NCI-H748 treated with DMSO at 0.1 percent for 48 hours (cell line): ENCODE measurements at places on chromosomes 11 and 22.

DNA sequence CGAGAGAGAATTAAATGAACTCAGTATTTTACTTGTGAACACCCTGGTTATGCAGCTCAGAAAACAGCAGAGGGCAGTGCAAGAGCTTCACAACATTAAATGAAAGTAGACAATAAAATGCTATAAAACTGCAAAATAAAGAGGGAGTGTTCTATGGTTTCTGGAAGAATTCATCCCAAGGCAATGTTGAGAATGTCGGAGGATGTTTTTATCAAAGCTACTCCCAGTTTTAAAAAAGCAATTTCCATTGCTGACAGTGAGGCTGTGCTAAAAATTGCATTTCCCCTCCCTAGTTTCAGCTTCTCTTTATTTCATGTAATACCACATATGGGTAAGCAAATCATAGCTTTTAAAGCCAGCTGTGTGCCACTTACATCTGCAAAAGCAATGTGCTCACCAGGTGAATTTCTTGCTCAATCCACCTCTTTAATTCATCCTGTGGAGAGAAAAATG, 296.8 kb downstream of the RAB38 start:
- DNase-seq: no peak

GRCh38 chr11:76243193-76243956, 37.1 kb upstream of the WNT11 start:
- no peak for DNase-seq

DNA sequence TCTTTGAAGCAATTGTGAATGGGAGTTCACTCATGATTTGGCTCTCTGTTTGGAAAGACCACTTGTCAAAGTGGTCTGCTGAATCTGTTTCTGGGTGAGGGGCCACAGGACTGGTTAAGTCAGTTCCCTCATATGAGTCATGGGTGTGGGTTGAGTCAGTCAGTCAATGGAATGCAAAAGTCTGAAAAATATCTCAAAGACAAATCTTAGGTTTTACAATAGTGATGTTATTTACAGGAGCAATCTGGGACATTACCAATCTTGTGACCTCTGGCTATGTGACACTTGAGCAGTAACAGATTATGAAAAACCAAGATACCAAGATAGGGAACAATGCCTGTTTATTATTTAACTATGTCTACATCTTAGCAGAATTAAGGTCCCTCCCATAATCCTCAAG, 311.6 kb downstream of the AASDHPPT start:
- no peak for DNase-seq

- no peak for DNase-seq
Observed at GRCh38 chr11:47461876-47462275, 12.9 kb upstream of the RAPSN start.

GRCh38 chr22:41976070-41976901, 7.0 kb downstream of the SEPTIN3 start:
- peak; percentile 13 for DNase-seq

- DNase-seq: no peak
Observed at GRCh38 chr11:113531575-113532451, 56.6 kb upstream of the DRD2 start.

GRCh38 chr11:108597736-108598355, 4.3 kb upstream of the EXPH5 start:
- DNase-seq: no peak

- no peak for DNase-seq
Observed at GRCh38 chr11:9550191-9550628, 23.3 kb upstream of the WEE1 start.

DNA sequence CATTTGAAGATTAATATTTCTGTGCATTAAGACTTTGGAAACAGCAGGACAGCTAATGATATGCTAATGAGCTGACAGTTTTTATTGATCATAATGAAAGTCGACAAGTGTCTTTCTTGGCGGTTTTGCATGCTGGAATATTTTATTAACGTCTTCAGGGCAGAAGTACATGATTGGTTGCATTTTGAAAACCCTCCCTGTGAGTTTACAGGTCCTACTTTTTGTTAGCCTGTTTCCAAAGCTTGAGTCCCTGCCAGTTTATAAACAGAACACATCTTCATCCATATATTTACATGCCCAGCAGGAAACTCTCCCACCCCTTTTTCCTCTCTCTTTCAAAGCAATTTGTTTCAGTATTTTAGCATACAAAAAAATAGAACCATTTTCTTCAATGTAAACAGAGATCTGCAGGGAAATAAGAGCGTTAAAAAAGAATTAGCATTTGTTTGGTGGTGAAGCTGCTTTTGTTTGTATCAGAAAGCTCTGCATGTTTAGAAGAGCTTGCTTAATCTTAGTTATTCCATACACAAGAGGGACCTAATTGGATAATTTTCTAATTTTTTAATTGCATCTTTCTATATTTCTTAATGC, 243.6 kb downstream of the NELL1 start:
- DNase-seq: peak; percentile 91

DNA sequence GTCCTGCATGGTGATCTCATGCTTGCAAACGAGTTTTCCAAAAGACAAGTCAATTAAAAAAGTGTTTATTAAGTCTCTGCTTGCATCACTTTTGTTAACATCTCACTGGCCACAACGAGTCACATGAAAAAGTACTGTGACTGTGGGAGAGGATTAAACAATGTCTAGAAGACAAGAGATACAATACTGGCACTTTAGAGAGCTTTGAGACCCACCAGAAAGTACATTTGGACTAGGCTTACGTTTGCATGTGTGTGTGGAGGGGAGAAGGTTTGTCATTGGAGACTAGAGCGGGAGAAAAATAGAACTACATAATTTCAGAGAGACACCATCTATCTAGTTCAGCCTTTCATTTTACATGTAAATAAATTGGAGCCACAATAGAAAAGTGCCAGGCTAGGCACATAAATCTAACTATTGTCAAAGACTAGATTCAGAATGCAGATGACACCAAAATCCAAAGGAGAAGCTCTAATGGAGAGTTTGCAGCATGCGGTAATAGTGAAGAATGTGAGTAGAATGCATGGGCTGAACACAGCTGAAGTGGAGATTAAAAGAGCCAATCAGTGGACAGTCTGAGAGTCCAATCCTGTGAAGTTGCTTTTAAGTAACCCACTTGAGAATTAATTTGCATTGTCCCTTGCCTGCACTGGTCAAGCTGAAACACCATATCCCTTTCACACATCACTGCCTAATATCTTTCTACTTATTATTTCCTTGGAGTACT, 977.4 kb upstream of the FAT3 start:
- DNase-seq: no peak

GRCh38 chr11:117200813-117201657, 1.9 kb downstream of the TAGLN start:
- no peak for DNase-seq

DNA sequence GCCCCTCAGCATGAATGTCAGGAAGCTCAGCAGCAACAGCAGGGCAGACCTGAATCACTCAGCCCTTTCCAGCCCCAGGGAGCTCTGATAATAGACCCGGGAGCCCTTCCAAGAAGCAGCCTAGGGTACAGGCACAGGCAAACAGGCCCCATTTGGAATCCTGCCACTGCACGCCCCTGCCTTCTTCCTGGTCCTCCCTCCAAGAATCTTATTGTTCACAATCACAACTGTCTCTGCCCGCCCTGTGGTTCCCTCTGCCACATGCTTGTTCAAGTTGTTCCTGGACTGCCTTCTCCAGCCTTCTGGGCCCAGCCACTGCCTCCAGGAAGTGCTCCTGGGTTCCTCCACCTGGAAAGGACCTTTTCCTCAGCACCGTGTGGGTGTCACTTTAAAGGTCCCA, 54.6 kb downstream of the LRRC32 start:
- DNase-seq: no peak

GRCh38 chr11:43116071-43116470, 195.7 kb upstream of the API5 start:
- DNase-seq: no peak

- DNase-seq: no peak
Observed at GRCh38 chr11:64757549-64758329, 2.0 kb downstream of the PYGM start.

DNA sequence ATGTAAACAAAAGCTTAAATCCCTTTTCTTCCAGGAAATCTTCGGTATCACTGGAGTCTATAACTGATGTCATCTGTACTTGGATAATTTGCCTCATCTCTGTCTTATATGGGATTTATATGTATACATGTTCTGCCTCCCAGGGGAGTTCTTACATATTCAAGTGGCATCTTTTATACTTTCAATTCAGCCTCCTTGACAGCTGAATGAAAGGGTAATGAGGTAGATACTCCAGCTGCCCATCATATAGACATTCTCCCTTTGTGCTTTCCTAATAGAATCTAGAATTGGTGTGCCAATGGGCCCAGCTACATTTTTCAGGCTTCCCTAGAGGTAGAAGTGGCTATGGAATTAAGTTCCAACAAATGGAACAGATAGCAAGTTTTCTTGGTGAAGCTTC, 223.8 kb downstream of the LRRC4C start:
- DNase-seq: no peak

- no peak for DNase-seq
Observed at GRCh38 chr11:32510039-32510438, 73.6 kb upstream of the EIF3M start.

- DNase-seq: peak; percentile 78
Observed at GRCh38 chr22:50498322-50498890, 9.1 kb downstream of the LMF2 start.

DNA sequence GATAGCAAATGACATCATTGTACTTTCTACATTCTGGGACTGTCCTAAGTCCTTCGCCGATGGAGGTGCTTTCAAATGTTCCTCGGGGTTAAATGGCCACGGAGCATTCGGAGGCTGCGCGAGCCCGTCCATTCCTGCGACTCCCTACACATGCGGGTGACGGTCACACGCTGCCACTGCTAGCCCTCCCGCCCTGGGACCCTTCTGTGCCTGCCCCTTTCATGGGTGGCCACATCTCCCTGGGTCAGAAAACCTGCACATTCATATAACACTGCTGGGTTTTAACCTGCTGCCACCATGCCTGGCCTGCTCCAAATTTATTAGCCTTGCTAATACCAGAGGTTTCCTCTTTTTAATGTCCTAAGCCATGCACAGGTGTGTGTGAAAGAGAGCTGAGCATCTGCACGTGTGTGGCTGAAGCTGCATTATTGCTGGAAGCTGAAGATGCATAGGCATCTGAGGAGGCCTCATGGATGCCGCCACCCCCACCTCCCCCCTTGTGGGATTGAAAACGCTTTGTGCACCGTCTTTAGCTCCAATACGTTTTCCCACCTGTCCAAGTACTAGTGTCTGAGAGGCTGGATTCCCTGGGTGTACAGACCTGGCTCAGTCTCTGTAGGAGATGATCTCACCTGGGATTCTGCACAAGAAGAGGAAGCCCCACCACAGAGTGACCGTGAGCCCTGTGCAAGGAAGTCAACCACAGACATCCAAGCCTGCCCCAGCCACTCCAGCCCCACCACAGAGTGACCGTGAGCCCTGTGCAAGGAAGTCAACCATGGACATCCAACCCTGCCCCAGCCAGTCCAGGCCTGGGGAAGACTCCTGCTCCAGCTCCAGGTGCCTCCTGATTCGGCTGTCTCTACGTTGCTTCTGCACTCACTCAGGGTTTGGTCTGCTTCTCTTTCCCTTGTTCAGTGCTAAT, 626.4 kb downstream of the BRD1 start:
- DNase-seq: no peak

GRCh38 chr22:28111501-28112189, 192.6 kb upstream of the PITPNB start:
- no peak for DNase-seq

GRCh38 chr11:57498540-57498939, 17.0 kb downstream of the SLC43A1 start:
- DNase-seq: no peak

- DNase-seq: no peak
Observed at GRCh38 chr11:23263466-23263865, 403.2 kb upstream of the CCDC179 start.

GRCh38 chr11:47641600-47642098, 710 bp downstream of the MTCH2 start:
- DNase-seq: no peak

GRCh38 chr11:123976770-123977560, 616 bp downstream of the OR10S1 start:
- no peak for DNase-seq

- no peak for DNase-seq
Observed at GRCh38 chr11:132464939-132465338, 1067.4 kb downstream of the OPCML start.

DNA sequence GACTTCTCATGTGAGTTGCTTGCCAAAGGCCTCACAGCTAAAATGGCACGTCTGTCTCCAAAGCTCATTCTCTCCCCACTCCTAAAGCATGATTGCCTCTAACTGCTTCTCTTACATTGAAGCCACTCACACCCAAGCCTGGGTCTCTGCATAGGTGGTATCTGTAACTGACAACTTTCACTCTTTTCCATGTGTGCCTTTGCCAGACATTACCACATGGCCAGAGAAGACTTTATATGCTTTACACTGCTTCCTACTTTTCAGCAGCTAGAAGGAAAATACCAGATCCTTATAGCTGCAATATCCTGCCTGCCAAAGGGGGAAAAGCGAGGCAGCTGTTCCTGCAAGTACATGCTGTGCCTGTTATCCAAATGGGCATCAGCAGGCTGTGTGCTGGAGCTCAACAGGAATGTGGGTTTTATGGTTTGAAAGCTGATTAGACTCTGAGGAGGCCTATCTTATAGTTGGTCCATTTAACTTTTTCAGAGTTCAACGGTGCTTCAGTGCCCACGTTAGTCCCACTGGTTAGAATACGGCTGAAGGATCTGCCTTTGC, 547.1 kb downstream of the RAB38 start:
- no peak for DNase-seq

DNA sequence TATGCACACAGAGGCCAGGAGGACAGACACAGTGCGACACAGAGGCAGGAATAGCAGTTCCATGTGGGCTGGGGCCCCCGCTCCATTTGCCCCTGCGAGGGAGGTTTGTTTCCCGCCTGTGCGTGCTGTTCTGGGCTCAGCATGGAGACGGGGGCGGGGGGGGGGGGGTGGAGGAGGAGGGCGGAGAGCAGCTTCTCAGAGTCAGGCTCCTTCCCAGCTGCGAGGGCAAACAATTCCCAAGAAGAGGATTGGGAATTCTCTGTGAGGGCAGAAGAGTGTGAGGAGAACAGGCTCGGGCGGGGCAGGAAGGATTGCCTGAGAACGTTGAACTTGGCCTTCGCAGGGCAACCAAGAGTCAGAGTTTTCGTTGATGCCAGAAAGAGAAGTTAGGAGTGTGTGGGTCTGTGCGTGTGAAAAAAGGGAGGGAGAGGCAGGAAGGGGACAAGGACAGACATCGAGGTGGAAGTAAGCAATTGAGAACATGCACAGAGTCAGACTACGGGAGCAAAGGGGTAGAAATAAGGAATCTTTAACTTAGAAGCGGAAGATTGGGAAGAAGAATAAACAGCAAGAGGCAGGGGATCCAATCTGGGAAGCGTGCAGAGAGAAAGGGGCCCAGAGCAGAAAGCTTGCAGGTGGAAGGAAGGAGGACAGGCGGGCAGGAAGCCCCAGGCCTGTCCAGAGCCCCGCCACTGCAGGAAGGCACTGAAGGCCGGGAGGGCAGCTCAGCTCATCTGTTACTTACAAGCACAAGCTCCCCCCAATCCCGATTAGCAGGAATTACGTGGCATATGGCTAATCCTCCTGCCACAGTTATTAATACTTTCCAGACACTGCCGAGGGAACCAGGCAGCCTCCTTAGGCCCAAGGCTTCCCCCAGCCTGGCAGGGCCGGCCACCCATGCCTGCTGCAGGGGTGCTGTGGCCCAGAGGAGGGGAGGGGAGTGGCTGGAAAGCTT, 15.6 kb upstream of the JAM3 start:
- DNase-seq: no peak
